Activated naive CD8-positive, alpha-beta T cell treated with anti-CD3 and anti-CD28 coated beads, Interleukin-2, amount 50 U/mL, for 16 hours (primary cell): ENCODE measurements at places on chromosomes 3 and 15.

- DNase-seq: no peak
Measured at GRCh38 chr3:194142156-194142910, 6.4 kb downstream of the HES1 start.

GRCh38 chr15:90019611-90020010 lies 18.5 kb downstream of the ZNF710 start:
- DNase-seq: no peak

DNA sequence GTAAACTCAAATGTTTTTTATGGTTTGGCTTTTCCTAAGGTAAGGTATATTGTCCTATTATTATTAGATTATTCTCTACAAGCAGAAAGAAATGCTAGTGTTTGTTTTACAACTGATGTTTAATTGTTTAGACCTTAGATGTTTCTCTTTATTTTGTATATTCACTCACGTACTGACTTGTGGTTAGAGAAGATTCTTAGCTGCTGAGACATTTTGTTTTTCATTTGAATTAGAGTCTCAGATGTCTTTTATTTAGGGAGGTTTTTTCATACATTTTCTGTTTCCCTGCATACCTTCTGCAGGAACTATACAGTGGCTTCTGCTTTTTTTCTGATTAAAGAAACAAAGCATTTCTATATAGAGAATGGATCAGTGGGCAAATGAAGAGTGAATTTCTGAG lies 110.9 kb downstream of the MYRIP start:
- no peak for DNase-seq

DNA sequence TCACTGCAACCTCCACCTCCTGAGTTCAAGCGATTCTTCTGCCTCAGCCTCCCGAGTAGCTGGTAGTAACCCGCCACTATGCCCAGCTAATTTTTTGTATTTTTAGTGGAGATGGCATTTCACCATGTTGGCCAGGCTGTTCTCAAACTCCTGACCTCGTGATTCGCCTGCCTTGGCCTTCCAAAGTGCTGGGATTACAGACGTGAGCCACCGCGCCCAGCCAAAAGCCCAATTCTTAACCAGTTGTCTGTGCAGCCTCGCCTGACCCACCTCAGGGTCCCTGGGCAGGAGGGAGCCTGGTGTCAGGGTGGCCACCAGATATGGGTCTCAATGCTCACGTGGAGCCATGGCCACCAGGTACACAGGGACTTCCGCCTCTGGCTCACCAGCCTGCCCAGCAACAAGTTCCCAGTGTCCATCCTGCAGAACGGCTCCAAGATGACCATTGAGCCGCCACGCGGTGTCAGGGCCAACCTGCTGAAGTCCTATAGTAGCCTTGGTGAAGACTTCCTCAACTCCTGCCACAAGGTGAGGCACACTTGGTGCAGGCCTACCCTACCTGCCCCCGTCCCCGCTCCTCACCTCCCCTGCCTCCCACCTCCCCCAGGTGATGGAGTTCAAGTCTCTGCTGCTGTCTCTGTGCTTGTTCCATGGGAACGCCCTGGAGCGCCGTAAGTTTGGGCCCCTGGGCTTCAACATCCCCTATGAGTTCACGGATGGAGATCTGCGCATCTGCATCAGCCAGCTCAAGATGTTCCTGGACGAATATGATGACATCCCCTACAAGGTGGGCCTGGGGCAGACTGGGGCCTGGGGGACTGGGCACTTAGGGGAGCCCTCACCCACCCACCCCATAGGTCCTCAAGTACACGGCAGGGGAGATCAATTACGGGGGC lies 48.6 kb downstream of the SEMA3G start:
- DNase-seq: no peak

- DNase-seq: no peak
Measured at GRCh38 chr3:183159333-183159732, 3.2 kb downstream of the LAMP3 start.

- DNase-seq: no peak
Measured at GRCh38 chr3:169430707-169431404, 232.7 kb downstream of the MECOM start.

DNA sequence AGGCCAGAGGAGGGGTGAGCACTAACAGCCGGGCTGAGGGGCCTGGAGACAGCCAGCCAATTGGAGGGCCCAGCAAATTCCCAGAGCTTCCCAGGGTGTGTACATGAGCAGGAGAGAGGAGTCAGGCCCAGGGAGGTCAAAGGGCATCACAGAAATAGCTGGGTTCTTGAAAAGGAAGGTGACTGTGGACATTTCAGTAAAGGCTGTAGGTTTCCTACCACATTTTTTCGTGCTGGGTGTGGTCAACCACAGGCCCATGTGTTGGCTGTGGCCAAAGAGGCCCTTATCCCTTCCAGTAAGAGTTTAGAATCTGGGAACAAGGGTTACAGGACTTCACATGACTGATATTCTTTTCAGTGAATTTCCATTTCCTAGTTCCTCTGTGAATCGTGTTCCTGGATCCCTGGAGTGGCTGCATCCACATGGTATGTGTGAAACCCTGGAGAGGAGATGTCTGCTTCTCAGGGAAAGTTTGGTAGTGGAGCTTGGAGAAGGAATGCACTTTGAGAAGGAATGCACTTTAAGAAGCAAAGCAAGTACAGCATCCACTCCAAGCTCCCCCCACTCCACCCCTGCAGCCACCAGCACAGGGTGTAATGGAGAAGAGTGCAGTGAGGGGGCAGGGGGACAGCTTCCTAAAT lies 73.2 kb upstream of the HEG1 start:
- DNase-seq: no peak

DNA sequence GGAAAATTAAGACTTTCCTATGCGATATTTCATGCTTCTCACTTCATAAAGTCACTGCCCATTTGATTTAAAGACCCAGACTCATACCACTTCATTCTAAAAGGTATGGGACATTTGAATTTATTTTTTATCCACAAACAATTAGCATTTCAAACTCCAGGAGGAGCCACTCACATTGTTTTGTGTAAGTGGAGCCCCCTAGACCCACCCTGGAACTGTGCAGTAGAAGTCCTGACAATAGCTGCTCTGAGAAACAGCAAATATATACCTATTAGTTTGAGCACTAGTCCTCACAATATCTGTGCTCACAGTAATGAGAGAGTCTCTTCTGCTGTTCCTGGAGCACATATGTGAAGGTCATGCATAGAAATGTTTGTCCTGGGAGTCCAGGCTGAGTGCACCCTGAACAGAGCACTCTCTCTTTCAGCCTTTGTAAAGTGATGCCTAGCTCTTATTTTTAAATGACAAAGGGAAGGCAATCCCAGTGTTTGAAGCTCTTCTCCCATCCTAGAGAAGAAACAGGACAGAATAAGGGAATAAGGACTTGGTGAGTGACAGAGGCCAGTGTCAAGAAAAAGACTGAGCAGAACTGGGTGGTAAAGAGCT lies 127.5 kb upstream of the STRIT1 start:
- no peak for DNase-seq

GRCh38 chr3:126128504-126129397 lies 44.8 kb upstream of the SLC41A3 start:
- no peak for DNase-seq

- no peak for DNase-seq
Measured at GRCh38 chr15:72353266-72353665, 22.5 kb downstream of the HEXA start.
